ENCODE measurements at places on chromosomes 7 and 10.

DNA sequence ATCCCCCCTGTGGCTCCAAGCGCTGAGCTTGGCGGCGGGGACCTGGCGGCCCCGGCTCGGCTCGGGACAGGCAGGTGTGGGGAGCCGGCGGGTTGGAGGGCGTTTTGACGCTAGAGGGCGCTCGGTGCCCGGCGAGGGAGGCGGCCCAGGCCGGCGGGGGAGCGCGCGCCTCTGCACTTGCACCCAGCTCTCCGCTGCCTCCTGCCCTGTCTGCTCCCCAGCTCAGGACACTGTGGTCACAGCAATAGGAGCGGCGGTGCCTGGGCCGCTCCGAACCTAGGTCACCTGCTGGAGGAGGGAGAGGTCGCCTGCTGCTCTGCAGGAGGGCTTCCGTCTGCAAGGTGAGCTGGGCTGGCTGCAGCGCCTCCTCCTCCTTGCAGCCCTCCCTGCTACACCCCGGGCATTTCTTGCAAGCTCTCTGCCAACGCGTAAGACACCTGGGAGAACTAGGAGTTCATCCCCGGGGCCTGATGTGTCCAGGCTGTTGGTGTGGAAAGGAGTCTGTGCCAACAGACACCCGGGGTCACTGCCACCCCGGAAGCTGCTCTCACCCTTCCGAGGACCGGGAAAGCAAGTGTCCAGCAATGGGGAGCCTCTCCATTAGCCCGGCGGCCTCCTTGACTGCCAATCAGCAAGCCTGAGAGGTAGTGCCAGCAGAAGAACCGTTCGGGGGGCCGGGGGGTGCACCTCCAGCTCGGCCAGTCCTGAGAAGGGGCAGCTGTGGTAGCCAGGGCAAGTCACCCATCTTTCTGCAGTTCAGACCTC lies 620.4 kb downstream of the GALNT17 start:
- DNase-seq = peak; percentile 41

DNA sequence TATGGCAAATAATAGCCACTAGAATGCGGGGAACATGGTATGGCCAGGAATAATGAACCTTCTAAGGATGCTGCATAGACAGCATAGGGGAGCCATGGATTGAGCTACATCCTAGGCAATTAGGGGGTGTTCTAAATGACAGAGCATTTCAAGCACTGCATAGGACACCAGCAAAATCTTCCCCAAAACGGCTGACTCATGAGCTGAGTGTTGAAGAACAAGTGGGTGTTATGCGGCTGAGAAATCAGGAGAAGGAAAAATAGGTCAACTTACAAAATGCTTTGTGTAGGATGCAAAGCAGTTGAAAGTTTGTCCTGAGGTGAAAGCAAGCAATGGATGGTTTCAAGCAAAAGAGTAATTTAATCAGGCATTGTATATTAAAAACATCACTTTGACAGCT lies 1023.5 kb upstream of the C7orf33 start:
- DNase-seq = no peak

GRCh38 chr7:83267141-83267631 lies 104.5 kb upstream of the PCLO start:
- DNase-seq = no peak

GRCh38 chr10:131700032-131700431 lies 200.8 kb upstream of the PPP2R2D start:
- peak; percentile 33 for DNase-seq

DNA sequence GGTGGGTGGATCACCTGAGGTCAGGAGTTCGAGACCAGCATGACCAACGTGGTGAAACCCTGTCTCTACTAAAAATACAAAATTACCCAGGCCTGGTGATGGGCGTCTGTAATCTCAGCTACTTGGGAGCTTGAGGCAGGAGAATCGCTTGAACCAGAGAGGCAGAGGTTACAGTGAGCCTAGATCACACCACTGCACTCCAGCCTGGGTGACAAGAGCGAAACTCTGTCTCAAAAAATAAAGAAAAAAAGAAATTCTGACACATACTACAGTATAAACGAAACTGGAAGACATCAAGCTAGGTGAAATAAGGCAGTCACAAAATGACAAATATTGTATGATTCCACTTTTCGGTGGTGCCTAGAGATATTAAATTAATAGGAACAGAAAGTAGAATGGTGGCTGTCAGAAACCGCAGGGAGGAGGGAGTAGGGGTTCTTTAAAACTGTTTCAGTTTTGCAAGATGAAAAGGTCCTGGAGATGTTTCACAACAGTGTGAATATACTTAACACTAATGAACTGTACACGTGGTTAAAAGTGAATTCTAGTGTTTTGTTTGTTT lies 23.2 kb downstream of the PILRA start:
- DNase-seq = peak; percentile 86

- no peak for DNase-seq
Measured at GRCh38 chr10:43070121-43071085, 6.5 kb upstream of the RET start.

GRCh38 chr10:44552726-44553125 lies 167.8 kb upstream of the CXCL12 start:
- DNase-seq = no peak

DNA sequence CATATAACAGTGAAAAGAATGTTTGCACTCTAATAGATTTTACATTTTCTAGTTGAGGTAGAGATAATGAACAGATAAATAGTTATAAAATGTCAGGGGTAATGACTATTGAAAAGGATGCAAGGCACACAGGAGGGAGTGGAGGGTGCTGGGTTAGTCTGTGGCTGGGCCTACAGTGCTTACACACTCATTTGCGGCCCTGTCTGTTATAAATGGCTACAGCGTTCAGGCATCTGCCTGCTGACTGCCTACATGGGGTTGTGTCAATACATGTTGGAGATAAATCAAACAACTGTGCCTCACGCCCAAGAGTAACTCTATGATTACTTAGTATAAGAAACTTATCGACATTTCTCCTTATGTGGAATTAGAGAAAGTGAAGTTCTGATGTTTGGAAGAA lies 313.3 kb downstream of the ACTR3B start:
- DNase-seq = no peak

GRCh38 chr10:21056461-21056860 lies 159.3 kb upstream of the NEBL start:
- no peak for DNase-seq

GRCh38 chr10:94613-95012 lies 40.6 kb upstream of the ZMYND11 start:
- DNase-seq = no peak

DNA sequence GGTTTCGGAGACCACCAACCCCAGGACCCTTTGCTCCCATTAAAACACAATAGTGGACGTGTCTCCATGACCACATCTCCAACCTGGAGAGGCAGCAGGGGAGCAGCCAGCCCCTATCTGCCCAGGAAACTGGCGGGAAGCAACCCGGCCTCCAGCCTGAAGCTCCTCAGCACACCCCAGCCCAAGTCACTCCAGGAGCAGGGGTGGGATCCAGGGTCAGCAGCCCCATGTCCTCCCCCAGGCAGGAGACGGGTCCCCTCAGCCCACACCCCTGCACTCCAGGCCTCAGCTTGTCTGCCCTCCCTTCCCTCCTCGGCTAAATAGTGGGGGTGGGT lies 601 bp downstream of the ADAM8 start:
- no peak for DNase-seq

DNA sequence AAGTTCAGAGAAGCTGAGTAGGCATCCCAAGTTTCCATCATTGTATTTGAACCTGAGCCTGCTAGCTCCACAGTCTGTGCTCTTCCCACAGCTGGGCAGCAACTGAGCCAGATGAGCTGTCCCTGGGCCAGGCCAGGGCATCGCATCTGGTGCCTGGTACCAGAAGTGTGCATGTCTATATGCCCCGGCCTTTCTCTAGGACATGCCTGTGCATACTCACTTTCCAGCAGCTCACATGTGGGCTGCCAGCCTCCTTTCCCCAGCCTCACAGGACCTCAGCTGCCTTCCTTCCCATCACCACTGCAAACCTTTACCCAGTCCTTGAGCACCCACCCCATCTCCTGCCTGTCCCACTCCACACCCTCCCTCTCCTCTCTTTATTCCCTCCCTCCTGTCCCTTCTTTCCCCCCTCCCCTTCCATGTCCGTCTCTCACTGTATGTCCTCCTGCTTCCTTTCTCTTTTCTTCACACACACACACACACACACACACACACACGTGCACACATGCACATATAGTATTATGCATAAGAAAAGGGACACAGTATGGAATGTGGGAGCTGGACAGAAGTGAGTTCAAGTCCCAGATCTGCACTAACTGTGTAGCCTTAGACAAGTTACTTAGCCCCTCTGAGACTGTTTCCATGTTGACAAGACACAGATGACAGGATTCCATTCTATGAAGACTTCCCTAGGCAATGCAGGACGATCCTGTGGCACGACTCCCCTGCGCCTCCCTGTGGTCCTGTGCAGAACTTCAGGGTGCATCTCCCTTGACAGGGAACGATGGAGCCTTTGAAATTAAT lies 10.9 kb downstream of the CDHR1 start:
- peak; percentile 79 for DNase-seq

- DNase-seq = no peak
Measured at GRCh38 chr10:73076360-73077183, 20.1 kb downstream of the P4HA1 start.

DNA sequence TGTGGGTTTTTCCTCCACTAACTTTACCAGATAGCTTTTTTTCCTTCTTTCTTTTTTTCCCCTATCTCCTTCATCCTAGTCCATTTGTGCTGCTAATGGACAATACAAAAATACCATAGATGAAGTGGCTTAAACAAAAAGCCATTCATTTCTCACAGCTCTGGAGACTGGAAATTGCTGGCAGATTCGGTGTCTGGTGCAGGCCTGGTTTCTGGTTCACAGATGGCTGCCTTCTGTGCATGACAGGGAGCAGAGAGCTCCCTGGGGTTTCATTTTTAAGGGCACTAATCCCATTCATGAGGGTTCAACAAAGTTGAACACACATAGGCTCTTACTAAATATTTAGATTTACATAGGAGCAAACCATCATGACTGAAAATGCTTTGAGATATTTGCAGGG lies 467.4 kb downstream of the TYW1 start:
- no peak for DNase-seq

DNA sequence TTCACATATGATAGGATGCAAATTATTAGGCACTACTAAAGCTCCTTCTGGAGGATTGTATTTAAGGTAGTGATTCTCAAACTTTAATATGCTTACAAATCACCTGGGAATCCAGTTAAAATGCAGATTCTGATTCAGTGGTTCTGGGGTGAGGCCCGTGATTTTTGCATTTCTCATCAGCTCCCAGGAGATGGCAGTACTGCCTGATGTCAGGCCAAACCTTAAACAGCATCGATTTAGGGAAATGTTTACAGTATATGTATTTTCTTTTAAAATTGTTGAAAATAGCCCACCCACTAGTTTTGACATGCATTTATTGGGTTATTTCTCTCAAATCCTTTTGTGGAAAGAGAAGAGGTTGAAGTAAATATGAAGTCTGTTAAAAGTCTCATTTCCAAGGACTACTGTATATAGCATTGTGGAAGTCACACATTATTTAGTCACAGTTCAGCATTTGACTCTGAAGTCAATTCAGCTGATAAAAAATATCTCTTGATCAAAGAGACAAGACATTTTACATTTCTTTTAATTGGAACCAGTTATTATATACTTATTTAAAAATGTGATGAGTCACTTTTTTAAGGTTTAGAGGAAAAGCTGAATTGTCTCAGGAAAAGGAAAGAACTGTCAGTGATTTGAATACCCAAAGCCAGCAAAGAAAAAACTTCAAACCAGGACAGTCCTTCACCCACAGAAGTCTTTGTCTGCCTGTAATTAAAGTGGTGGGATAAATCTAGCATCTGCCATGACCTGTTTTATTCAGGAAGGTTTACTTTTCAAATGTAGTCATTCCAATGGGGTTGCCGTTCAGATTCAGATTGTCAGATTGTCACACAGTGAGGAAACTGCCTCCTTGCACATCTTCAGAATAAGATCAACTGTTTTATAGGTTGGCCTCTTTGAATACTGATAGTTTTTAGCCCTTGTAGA lies 21.1 kb upstream of the HBP1 start:
- no peak for DNase-seq

- peak; percentile 68 for DNase-seq
Measured at GRCh38 chr10:102394801-102395399, 605 bp upstream of the NFKB2 start.

- peak; percentile 87 for DNase-seq
Measured at GRCh38 chr7:42940985-42941847, 9.0 kb downstream of the MRPL32 start.

GRCh38 chr7:27201580-27202017 lies 1.7 kb upstream of the HOXA13 start:
- no peak for DNase-seq

DNA sequence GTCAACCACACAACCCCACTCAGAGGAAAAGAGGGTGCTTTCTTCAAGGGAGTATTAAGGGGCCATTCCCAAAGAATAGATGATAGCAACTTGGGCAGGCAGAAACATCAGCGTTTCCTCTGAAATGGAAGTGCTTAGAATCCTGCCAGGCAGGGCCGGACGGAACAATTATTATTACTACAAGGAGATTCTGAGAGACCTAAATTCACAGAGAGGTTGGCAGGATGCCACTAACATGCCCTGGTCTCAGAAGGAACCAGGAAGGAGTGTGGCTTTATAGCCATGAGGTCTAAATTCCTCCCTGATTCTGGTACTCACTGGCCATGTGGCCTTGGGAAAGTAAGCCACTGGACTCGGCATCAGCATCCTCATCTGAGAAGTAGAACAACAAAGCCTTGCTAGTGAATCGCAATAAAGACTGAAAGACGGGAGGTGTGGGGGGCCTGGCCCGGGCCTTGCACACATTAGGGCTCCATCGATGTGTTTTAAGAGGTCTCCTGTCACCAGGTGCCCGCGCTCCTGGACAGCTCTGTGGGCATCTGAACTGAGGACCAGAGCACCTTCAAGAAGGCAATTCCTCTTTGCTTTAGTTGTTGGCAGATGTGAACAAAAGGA lies 131.5 kb downstream of the OAT start:
- DNase-seq = no peak

DNA sequence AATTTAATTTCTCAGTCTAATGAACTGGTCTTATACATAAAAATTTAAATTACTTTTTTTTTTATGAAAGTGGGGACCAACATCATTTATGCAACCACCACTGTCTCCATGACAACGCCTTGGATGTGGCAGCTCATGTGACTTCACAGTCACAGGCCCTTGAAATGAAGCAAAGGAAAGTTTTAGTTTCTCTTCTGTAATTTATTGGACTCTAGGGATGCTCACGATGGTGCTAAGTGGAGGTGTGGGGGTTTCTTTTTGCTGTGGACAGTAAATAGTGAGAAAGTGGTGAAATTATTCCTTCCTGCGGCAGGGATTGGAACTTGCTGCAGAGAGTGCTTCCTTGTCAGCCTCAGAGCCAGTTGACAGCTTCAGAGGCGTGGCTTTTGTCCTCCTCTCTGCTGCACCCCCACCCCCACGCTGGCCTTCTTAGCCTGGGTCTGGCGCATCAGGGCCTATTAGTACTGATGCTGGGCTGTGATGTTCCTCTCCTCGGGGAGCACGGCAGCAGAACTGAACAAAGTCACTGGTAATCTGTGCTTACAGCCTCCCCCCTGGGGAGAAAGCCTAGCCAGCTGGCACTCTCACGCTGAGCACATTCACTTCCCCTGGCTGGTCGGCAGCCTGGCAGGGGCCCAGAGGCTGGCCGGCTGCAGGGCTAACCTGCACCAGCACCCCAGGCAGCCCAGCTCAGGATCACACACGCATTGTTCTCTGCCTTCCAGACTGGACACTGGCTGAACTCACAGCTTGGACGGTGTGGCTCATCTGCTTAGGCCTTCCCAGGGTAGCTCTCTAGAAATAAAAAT lies 517.5 kb upstream of the GALNT17 start:
- DNase-seq = no peak

- DNase-seq = no peak
Measured at GRCh38 chr7:23931633-23932032, 221.6 kb downstream of the STK31 start.

Data from activated CD8-positive, alpha-beta memory T cell treated with anti-CD3 and anti-CD28 coated beads, Interleukin-2, amount 10 ng/mL, durations not matched to agents 7 days and 5 days (primary cell).